ENCODE measurements at places on chromosomes 13 and 19.
A peak's percentile ranks its signal among the peaks of the same experiment; 100 is the strongest.

DNA sequence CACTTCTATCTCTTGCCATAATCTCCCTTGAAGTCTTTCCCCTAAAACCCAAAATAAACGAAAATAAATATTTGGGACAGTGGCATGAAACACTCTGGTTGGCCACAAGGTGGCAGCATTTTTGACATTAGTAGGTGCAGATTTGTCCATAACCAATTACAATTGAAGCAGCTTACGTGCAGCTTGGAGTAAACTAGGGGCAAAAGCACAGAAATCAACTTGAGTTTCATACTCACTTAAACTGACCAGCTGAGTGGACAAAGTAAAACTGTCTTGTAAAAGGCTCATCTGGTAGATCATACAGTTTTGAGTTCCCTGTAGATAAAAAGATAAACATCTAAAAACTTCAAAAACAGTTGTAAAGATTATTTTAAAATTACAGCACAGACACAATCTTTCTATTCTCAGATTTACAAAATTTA, 18.8 kb downstream of the PDCD5 start:
- DNase-seq, result peak; percentile 52

DNA sequence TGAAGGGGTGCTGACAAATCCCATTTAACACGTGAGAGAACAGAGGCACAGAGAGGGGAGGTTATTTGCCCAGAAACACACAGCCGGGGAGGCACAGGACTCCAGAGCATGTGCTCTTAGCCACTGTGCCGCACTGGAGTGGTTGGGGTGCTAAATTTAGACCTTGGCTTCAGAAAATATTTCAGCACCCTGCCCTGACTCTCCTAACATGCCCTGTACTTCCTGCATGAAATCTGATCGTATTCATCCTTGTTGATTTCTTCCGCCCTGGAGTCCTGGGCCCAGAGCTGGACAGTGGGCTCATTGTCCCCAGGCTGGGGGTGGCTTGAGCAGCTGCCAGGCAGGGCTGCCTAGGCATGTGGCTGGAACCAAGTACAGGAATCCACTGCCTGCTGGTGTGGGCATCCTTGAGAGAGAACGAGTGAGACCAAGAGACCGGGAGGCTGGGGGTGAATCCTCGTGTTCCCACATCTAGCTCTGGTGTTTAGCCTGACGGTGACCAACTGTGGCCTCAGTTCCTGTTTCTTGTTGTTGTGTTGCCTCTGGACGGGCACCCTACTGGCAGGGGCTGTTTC, 5.3 kb downstream of the SLC27A1 start:
- peak; percentile 15 for DNase-seq

GRCh38 chr19:3450796-3451411, 29.4 kb downstream of the SMIM24 start:
- DNase-seq, result peak; percentile 99

DNA sequence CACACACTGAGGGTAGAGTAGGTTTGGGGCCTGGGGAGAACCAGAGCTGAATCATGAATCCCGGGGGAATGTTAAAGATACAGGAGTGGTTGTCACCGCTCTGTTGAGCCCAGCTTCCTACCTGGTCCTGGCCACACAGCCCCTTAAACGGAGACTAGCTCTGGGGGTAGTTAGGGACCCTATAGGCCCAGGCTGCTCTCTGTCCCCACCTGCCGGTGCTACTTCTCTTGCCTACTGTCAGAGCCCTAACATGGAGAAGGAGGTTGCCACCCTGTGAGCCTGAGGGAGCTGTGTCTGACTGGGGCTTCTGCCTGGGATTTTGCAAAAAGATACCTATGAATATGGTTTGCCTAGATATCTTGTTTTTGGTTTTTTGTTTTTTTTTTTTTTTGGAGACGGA, 36.6 kb upstream of the ZNF429 start:
- DNase-seq, result no peak

GRCh38 chr13:96091164-96092117, 1.5 kb downstream of the HS6ST3 start:
- no peak for DNase-seq
